ENCODE measurements at places on chromosomes 3 and 15.

DNA sequence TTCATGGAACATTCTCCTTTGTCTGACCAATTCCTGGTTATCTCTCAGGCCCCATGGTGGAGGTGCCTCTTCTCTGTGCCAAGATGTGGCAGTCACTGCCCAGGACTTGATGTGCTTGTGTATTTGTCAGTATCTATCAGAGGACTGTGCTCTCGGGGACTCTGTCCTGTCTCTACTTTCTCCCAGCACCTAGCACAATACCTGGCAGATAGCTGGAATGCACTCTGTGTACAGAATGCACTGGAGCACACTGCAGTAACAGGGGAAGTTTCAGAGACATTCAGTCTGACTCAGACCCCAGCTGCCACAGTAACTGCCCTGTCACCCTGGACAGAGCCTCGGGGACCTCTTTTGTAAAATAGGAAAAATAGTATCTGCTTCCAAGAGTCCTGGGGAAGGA lies 34.6 kb upstream of the SV2B start:
- no peak for DNase-seq

GRCh38 chr3:168453623-168454022 lies 357.9 kb upstream of the GOLIM4 start:
- DNase-seq, result no peak

- DNase-seq, result no peak
These were observed 64.2 kb upstream of the LINGO1 start for GRCh38 chr15:77696871-77697270.

- DNase-seq, result no peak
These were observed 27.0 kb upstream of the SV2B start for GRCh38 chr15:91073077-91073476.

DNA sequence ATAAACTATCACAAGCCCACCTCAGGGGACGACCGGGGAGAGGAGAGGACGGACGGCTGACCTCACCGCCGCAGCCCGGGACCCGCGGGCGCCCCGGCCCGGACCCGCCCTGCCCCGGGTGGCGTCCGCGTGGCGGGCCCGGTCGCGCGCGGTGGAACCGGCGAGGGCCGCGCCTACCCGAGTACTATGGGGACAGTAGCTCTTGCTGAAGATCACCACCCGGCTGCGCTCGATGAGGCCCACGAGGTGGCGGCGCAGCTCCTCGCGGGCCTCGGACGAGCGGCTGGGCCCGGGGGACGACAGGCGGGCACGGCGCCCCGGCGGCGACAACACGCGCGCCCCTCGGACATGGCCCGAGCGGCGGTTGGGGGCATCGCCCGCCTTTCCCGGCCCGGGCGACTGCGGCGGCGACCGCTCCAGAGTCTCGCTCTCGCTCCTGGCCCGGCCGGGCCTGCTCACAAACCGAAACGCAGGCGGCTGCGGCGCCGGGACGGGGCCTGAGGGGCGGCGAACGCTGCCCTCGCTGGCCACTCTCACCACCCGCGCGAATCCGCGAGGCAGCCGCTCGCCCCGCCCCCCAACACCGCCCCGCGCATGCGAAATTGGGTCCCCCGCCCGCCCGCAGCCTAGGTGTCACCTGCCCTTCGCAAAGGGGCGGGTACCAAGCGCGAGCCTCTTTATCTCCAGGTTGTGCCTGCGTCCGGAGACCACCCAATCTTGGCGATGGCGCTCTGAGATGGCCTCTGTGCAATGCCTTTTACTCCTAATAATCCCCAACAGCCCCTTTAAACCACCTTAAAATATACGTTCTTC lies at the start of gene TXNRD3:
Gene TXNRD3 (minus strand): TSS at position 554 of the 813 bp plus-strand sequence.
- DNase-seq, result peak; percentile 75

DNA sequence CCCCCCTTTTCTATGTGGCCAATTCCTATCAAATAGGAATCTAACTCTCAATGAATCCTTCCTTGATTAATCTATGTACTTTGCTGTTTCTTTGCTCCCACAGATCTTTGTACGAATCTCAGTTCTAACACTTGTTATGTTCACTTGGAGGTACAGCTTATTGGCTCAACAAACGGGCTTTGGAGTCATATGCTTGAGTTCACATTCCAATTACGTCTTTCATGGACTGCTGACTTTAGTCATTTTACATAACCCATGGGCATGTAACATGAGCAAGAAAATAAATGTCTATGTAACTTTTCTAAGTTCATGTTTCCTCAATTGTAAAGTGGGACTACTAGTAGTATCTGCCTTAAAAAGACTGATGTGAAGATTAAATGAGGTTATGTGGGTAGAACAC lies 123.2 kb upstream of the TBC1D5 start:
- no peak for DNase-seq

DNA sequence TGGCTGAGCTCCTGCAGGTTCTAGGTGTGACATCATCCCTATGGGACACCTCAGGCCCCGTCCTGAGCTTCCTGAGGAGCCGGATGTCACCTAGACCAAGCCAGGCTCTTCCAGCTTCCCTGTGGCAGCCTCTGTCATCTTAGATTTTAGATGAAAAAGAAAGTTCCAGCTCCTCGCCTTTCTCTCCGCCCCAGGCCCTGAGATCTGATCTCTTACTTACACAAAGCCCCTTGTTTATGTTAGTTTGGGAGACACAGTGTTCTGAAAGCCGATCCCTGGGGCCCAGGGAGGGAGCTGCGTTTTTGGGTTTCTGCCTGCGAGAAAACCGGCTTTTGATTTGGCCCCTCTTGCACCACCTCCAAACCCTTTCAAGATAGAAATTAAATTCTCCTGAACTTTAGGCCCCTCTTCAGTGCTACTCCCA lies 40.2 kb upstream of the FAM107A start:
- DNase-seq, result no peak

- DNase-seq, result peak; percentile 93
These were observed 614.8 kb downstream of the ZIC1 start for GRCh38 chr3:148023994-148024393.

GRCh38 chr3:129663930-129664646 lies 57.6 kb upstream of the PLXND1 start:
- no peak for DNase-seq

DNA sequence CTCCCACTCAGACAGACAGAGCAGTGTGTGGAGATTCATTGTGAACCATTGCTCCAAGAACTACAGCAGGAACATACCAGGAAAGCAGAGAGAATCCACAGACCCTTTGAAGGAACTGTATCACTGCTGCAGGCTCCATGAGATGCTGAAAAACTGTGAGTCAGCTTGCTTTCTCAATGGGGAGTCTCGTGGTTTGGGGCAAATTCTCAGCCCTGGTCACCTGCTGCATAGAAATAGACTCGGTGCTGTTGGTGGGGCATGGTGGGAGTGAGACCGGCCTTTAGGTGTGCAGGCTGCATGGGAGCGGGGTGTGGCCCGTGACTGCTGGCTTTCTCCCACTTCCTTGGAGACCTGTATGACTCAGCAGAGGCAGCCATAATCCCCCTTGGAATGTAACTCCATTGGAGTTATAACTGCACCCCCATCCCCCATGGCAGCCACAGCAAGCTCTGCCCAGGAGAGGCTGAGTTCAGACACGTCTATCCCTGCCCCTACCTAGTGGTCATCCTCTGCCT lies 35.6 kb downstream of the ALCAM start:
- no peak for DNase-seq

- DNase-seq, result no peak
These were observed 749 bp downstream of the RSRC1 start for GRCh38 chr3:158110658-158111018.

DNA sequence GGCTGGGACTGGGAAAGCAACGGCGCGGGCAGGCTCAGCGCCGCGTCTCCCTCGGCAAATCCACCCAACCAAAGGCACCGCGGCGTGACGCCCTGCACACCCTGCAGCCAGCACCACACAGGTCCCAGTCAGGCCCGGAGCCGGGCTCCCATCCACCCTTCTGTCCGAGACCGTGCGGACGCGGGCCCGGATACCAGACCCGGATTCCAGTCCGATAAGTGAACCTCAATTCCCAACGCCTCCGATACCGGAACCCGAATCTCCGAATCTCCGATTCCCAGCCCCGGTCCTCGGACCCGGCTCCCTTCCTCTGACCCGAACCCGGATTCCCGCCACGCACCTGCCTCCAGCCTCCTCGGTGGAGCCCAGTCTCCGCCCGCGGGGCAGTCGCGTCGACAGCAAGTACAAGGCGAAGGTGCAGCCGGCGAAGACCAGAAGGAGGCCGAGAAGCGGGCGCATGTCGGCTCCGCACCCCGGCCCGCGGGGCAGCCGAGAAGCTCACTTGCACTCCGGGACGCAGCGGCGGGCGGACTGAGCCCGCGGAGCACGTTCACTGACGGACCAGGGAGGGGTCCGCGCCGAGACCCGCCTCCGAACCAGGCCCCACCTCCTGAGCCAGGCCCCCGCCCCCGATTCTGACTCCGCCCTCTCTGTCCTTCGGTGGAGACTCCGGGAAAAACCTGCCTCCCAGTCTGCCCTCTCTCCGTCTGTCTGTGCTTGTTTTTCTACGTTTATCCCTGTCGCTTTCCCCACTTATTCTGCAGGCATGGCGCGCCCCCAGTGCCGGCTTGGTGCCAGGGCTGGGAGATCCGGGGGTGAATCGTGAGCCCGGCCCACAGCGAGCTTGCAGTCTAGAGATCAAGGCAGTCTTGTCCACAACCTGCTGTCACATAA lies at the start of gene TMEM41A:
Gene TMEM41A (minus strand): TSS at position 533 of the 894 bp plus-strand sequence. CDS start 74 bp downstream, at position 459.
- DNase-seq, result peak; percentile 93

- no peak for DNase-seq
These were observed 78.7 kb upstream of the CGNL1 start for GRCh38 chr15:57297630-57298029.

- no peak for DNase-seq
These were observed 73.3 kb upstream of the RAD18 start for GRCh38 chr3:9036404-9037131.

GRCh38 chr3:11735638-11736037 lies 91.9 kb upstream of the VGLL4 start:
- DNase-seq, result no peak

DNA sequence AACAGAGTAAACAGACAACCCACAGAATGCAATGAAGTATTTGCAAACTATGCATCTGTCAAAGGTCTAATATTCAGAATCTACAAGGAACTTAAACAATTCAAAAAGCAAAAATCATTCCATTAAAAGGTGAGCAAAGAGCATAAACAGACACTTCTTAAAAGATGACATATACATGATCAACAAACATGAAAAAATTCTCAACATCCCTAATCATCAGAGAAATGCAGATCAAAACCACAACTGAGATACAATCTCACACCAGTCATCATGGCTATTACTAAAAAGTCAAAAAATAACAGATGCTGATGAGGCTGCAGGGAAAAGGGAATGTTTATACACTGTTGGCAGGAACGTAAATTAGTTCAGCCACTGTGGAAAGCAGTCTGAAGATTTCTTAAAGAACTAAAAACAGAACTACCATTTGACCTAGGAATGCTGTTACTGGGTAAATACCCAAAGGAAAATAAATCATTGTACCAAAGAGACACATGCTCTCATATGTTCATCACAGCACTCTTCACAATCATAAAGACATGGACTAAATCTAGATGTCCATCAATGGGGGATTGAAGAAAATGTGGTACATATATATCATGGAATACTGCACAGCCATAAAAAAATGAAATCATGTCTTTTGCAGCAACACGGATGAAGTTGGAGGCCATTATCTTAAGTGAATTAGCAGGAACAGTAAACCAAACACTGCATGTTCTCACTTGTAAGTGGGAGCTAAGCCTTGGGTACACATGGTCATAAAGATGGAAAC lies 393.3 kb upstream of the CBLB start:
- DNase-seq, result no peak

GRCh38 chr3:189507856-189508255 lies 123.3 kb upstream of the TP63 start:
- no peak for DNase-seq

GRCh38 chr3:186458306-186459107 lies 85.7 kb downstream of the CRYGS start:
- DNase-seq, result no peak

Measured in dermis blood vessel endothelial cell (primary cell).